ENCODE measurements at places on chromosomes 7 and 10.

DNA sequence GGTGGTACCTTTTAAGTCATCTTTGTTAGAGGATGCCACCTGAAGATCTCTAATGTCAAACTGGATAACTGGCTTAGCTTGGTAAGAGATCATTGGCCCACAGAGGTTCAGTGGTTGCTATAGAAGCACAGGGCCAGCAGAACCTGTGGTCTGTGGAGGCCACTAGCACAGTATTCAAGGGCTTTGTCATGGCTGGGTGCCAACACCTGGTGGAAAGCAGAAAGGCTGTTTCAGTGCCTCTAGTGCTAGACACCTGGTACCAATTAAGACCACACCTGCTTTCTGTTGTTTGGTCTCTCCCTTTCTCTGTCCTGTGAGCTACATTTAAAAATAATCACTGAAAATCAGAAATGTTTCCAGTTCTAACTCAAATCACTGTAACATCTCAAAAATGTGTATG is 10.0 kb upstream of the PCGF5 start:
- DNase-seq: no peak

DNA sequence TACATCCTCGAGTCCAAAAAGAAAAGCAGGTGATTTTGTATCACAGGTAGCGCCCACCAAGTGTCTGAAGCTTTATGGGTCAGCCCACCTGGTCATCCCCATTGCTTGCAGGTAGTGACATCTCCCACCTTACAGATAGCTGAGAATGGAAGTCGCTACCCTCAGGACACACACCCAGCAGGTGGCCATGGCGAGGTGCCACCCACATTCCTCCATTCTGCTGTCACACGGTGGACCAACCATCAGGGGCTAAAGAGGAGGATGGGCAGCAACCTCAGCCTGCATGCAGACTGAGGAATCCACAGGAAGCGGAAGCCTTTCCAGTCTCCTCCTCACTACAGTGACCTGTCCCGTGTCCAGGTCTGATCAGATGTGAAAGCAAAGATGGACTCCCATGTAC is 162.8 kb downstream of the PAXIP1 start:
- DNase-seq: no peak

GRCh38 chr10:24041034-24041433 is 167.9 kb upstream of the KIAA1217 start:
- no peak for DNase-seq

GRCh38 chr7:95718577-95719410 is 53.6 kb upstream of the DYNC1I1 start:
- no peak for DNase-seq

- no peak for DNase-seq
Observed at GRCh38 chr7:80536426-80536825, 24.6 kb upstream of the GNAT3 start.

GRCh38 chr10:88647061-88647615 is 17.1 kb upstream of the LIPF start:
- DNase-seq: no peak

- DNase-seq: no peak
Observed at GRCh38 chr10:97307441-97307840, 11.6 kb upstream of the FRAT1 start.

GRCh38 chr10:60258429-60258797 is 131.3 kb downstream of the ANK3 start:
- no peak for DNase-seq

GRCh38 chr7:28347475-28348318 is 64.6 kb upstream of the CREB5 start:
- no peak for DNase-seq

DNA sequence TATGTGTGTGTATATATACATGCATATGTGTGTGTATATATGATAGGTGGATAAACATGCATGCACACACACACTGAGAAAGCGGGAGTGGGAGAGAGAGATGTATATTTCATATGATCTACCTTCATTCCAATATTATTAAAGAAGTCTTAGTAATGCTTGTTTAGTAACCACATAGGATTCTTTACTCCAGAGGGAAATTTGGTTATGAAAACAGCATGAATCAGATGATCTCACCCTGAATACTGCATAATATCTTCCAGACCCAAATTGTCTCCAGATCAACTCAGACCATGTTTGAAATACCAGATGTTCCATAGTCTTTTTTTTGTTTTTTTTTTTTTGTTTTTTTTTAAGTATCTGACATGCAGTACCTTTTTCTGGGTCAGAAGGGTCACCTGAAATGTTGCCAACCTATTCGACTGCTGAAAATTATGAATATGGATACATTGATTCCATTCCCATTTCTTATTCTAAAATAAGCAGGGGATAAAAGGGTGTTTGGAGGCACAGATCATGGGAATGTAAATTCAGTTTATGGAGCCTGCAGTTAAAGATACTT is 17.4 kb downstream of the TES start:
- no peak for DNase-seq

DNA sequence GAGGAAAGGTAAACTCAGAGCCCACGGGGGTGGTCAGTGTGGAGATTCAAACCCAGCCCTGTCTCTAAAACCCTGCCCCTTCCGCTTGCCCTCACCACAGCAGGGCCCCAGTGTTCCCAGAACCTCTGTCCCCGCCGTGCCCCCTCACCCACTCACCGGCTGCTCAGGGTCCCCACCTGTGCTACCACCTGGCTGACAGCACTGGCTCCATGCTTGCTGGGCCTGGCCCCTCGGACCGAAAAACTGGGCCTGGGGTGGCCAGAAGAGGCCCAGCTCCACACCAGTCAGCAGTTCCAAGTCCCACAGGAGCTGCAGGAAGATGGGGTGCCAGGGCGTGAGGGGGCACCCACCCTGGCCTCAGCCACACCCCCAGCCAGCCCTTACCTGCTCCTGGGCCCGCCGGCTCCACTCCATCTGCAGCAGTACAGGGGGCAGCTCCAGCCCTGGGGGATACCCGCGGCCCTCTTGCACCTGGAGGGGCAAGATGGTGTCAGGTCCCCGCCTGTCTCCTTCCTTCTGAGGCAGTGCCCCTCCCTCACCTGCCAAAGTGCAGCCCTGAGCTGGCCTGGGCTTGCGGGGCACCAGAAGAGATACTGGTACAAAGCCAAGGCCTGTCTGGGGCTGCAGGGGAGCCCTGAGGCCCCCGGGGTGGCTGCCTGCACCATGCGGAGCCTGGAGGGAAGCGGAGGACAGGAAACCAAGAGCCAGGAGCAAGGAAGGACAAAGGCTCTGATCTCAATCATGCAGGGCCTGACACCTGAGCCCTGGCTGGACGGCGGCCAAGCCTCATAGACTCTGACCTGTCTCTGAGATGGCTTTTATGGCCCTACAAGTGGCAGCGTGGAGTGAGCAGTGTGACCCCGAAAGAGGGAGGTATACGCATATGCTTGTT is 11.7 kb downstream of the ATP6V1F start:
- DNase-seq: no peak

GRCh38 chr7:126424985-126425384 is 827.8 kb downstream of the GRM8 start:
- no peak for DNase-seq

GRCh38 chr7:73933091-73933490 is 72.1 kb downstream of the TMEM270 start:
- DNase-seq: no peak

- DNase-seq: no peak
Observed at GRCh38 chr7:37118004-37118403, 330.7 kb downstream of the ELMO1 start.

GRCh38 chr7:49980465-49980864 is 112.6 kb downstream of the ZPBP start:
- no peak for DNase-seq

DNA sequence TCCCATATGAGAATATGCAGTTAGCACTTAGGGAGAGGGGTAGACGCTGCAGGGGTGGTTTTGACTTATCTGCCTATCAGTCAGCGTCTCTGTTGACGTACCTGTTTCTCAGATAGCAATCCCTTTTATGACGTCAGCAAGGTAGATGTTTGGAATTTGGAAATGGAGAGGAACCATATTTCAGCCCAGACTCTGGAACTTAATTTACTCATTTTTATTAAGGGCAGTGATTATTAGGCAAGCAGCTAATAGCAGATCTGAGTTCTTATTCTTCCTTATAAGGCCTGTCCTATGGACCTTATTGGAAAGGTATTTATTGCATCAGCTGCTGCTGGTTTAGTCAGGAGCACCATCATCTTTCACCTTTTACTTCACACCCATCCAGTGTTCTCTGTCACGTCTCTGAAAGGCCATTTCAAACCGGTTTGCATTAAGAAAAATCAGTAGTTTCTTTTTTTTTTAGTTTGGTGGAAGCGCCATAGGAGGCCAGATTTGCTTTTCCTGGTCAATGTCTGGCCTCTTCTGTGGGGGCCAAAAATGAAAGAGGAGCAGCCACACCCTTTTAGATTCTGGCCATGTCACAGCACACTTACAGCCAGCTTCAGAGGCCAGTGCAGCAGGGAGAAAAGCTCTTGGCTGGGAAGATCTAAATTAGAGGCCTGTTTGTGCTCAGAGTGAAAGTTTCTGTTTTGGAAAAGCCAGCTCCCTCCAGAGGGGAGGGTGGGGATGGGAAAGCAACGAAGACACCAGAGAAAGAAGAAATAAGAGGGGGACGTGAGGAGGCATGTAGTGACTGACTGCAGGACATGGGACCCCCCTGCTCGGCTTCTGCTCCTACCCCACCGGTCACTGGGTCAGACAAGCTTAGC is 146.3 kb downstream of the TCF7L2 start:
- DNase-seq: no peak

- DNase-seq: no peak
Observed at GRCh38 chr7:142000244-142000643, 4.6 kb downstream of the MGAM start.

- DNase-seq: no peak
Observed at GRCh38 chr7:118689403-118689802, 464.9 kb downstream of the ANKRD7 start.

GRCh38 chr7:3636131-3636860 is 335.2 kb downstream of the SDK1 start:
- DNase-seq: no peak

DNA sequence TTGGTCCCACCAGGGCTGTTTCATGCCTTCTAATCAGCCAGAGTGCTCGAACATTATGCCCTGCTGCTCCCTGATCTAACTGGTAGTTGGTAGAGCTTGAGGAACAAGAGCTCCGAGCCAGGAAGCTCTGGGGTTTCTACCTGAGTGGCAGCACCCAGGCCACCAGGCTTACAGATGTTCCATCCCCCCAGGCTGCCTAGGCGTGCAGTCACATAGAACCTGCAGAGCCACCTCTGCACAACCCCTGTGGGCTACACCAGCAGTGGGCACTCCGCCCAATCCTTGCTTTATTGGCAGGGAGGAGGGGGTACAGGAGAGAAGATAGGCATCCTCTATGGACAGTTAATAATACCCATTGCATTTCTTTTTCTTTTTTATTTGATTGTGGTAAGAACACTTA is 21.8 kb downstream of the MAP3K8 start:
- no peak for DNase-seq

Measured in stimulated activated CD4-positive, alpha-beta T cell treated with anti-CD3 and anti-CD28 coated beads, TNF-alpha, amount 100 ng/mL, for 24 hours (primary cell).